ENCODE measurements at places on chromosomes 16 and 17. TPM values are rescaled to one million over a fixed set of nuclear protein-coding genes. Genes with fewer than 3 reads are reported as not detected.

TXNL4B gene
- 7.7 TPM for total RNA-seq

CAMTA2 gene
- 22.7 TPM for total RNA-seq

TEKT3 gene
- total RNA-seq: not detected

BICDL2 gene
- total RNA-seq: 0.21 TPM

CHRNE gene
- 0.13 TPM for total RNA-seq

TBC1D26 gene
- total RNA-seq: 0.05 TPM

CMTM2 gene
- total RNA-seq: not detected

TMEM220 gene
- 9.3 TPM for total RNA-seq

ZNF594 gene
- total RNA-seq: 5.6 TPM

PTGES3L gene
- 0.74 TPM for total RNA-seq

OTOP3 gene
- not detected for total RNA-seq

HS3ST3A1 gene
- total RNA-seq: 0.31 TPM

KIF2B gene
- total RNA-seq: not detected

DNA sequence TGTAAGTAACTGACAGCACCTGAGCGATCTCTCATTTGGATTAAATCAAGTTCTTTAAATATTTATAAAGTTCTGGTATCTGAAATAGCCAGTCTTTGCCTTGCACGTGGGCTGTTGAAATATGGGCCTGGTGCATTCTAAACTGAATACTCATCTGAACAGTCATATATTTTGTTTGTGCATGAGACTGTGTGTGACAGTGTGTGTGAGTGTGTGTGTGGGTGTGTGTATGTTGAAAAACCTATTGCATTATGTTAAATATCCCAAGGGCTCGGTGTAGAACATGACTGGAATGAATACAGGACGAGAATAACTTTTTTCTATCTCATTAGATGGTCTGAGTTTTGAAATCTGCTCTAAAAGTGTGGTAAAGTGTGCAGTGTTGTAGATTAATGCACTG, 82.4 kb upstream of the TOX3 start:
- DNase-seq: no peak

- no peak for DNase-seq
Observed at GRCh38 chr17:81621494-81622130, 15.3 kb downstream of the NPLOC4 start.

- DNase-seq: no peak
Observed at GRCh38 chr16:88489163-88489741, 36.2 kb downstream of the ZFPM1 start.

DNA sequence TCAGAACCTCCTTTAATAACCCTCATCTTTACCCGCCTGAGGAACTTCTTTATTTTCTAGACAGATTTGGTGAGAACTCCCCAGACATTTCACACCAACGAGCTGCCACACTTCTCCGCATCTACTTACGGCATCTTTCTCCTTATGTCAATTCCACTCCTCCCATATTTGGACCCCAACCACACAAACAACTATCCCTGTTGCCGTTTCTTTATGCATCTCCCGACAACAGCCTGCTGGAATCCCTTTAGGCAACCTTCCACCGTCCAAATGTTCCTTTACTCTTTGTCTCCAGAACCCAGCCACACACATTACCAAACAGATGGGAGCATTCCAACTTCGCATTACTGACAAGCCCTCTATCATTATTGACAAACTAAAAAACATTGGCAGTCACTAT, 8.8 kb upstream of the ENDOV start:
- no peak for DNase-seq

DNA sequence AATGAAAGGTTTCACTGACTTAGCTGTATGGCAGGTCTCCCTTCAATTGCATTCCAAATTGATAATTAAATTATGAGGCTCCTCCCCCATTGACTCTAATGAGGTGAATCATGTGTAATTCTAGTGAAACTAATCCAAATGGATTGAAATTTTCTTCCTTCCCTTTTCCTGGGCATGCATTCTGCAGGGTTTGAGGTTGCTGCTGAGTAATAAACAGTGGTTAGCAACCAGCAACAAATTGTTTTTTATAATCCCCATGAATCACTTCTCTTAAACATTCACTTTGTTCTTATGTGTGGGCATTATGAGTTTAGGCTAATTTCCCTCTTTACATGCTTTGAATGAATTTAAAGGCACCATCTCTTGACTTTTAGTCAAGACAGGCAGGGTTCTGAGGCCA, 43.4 kb downstream of the MYOCD start:
- DNase-seq: no peak

- no peak for DNase-seq
Observed at GRCh38 chr16:62102588-62102987, 66.3 kb upstream of the CDH8 start.

DNA sequence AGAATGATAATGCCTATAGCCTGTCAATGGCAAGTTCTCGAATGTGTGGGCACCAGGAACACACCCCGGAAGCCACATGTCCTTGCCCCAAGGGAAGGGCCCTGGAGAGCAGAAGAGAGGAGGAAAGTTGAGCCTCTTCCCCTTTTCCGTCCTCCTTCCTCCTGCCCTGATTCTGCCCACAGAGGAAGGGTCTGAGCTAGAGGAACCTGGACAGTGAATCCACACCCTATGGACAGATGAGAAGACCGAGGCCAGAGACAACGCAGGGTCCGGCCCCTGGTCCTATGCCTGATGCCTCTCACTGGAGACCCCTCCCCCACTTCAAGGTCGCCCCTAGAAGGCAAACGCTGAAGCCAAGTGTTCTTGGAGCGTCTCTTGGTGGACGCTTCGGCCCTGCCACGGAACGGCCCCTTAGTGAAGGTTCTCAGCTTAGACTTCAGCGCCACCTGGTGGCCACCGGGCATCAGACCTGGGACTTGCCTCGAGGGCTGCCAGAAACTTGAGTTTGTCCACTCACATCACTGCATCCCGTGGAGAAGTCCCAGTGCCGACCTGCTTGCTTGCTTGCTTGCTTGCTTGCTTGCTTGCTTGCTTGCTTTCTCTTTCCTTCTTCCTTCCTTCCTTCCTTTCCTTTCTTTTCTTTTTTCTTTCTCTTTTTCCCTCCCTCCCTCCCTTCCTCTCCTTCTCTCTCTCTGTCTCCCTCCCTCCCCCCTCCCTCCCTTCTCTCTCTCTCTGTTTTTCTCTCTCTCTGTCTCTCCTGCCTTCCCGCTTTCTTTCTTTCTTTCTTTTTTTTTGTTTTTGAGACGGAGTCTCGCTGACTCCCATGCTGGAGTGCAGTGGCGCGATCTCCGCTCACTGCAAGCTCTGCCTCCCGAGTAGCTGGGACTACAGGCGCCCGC, 20.6 kb upstream of the SPNS3 start:
- peak; percentile 66 for DNase-seq

DNA sequence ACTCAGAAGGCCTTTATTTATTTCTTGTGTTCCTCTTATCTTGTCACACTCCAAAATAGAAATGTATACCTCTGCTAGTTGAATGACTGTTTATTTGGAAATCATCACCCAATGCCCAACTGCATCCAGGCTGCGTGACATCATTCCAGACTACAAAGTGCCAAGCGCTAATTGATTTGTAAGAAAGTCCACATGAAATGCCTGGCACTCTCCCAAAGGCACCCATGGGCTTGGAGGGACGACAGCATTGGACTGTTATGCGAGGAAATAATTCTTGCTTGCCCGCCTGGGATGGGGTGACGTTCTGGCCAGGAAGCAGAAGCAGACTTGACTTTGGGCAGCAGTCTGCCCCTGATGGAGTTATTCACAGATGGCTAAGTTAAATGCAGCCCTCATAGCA, 165.9 kb downstream of the CDH13 start:
- no peak for DNase-seq

GRCh38 chr16:8893976-8894690, 12.0 kb downstream of the LITAFD start:
- no peak for DNase-seq

DNA sequence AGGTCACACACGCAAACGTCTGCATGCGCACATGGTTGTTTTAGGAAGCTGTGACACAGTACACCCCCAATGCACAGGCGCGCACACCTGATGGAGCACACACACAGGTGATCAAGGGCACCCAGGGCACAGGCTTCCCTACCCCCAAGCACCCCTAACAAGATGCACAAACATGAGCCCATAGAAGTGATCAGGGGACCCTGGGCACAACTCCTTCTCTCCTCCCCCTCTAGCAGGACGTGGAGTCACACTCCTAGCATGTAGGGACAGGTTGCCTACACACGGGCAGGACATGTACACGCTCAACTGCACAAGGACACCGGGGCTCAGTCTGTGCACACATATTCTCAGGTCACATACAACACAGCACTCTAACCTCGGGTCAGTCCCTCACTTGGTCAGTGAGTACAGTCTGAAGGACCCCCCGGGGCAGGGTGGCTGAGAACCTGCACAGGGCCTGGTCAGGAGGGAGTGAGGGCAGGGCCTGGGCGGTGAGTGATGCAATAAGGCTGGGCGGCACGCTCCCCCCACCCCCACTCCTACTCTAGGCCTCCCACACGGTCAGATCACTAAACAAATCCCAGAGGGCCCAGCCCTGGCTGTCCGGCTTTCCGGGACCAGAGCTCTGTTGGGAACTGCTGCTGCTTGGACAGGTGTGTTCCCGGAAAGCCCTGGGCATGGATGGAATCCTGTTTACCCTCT, 751 bp upstream of the DOC2B start:
- no peak for DNase-seq

DNA sequence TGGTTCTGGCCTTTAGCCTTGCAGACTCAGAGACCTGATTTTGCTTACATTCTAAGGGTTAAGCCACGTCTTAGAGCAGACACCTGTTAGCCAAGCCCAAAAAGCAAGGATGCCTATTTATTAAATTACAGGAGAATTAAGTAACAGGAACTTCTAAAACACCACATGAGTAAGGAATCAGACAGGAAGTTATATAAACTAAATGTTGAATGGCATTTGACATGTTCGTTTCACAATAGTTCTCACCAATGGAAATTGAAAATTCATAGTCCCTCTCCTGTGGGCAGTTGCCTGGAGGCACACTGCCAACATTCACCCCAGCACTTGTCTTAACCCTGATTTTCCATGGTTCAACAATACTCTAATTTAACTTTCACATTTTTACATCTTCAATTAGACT, 9.0 kb downstream of the KRTAP9-7 start:
- no peak for DNase-seq

DNA sequence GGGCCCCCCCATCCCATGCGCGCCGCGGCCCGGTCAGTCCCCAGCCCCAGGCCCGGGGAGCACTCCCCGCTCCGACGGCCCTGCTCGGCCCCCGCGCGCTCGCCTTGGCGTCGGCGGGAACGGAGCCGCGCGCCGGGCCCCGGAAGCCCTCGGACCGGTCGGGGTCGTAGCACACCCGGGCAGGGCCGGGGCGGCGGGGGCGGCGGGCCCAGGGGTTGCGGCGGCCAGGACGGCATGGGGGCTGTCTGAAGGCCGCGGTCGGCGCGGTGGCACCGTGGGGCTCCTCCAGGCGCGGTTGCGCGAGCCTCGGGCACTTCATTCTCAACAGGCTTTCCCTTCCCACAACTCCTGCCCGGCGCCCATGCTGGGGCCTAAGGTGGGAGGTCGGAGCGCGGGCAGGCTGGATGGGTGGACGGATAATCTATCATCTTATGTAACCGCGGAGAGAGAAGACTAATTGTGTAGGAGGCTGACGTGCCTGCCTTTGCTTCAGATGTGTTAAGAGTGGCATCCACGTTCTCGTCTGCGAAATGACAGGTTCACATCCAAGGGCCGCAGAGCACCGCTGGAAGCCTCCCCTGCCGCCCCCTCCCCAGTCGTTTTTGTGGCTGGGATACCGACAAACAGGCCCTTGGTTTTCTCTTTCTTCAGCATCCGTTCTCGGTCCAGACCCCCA, 708 bp downstream of the BAIAP2 start:
- no peak for DNase-seq

- DNase-seq: no peak
Observed at GRCh38 chr16:59108374-59108773, 374.3 kb upstream of the GOT2 start.

DNA sequence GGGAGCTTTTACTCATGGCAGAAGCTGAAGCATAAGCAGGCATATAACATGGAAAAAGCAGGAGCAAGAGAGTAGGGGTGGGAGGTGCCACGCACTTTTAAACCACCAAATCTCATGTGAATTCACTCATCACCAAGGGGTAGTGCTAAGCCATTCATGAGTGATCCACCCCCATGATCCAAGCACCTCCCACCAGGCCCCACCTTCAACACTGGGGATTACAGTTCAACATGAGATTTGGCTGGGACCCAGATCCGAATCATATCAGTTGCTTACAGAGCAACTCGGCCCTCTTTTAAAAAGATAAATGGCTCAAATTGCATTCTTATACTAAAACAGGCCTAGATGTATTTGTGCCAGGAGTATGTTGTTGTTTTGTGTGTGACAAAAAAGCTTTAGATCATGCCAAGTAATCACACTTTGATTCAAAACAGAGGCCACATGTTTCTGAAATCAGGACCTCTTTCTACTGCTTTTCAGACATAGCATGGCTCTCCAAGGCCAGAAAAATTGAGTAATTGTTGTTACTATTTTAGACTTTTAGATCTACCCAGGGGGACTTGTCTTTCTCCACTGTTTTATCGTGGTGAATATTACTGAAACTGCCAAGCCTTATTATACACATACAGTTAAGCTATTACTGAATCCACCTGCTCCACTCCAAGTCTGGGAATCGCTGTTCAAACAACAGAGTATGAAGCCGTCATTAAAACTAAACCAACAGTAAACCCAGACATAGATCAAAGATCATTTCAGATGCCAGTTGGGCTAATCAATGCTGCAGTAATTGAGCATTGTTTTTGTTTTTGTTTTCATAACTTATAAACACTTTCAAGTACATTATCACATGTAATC, 163.3 kb downstream of the KCNJ2 start:
- DNase-seq: no peak

GRCh38 chr17:70276906-70277305, 107.6 kb downstream of the KCNJ2 start:
- DNase-seq: no peak

- no peak for DNase-seq
Observed at GRCh38 chr17:16415031-16415924, at the start of gene TRPV2. Gene TRPV2 (plus strand): TSS chr17:16415571. CDS start chr17:16417669, 2,098 bp downstream.

- no peak for DNase-seq
Observed at GRCh38 chr16:71218306-71218963, 12.1 kb downstream of the HYDIN start.

DNA sequence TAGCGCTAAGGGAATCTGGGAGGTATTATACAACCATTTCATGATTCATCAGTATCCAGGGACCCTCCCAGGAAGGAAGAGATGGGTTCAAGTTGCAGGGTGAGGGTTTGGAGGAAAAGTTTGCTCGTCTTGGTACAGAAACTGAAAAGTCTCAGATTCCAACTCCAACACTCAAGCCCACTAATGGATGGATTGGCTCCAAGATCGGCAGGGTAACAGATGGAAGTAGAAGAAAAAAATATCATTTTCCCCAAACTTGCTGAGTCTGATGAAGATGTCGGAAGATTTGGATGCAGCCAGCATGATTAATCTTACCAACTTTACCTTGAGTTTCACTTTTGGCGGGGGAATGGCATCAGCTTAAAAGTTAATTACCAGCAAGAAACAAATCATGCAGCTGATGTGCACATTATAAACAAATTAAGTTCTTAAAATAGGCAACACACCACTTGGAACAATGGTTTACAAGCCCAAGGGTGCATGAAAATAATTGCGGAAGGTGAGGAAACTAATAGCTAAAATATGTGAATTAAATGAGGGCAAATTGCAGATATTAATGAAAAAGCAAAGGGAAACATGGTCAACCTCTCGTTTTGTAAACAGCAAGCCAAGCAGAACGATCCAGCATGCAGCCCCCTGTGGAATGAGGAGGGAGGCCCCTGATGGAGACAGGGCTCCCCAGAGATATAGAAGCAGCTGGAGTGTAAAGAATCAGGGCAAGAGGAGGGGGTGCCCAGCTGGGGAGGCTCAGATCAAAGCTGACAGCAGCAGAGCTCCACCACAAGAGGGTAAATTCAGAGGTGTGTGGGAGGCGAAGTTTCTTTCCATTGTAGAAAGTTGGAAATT, 44.1 kb upstream of the GRIN2A start:
- no peak for DNase-seq

Data from Panc1 (cell line).